ENCODE measurements at places on chromosomes 1 and 21.
A peak's percentile ranks its signal among the peaks of the same experiment; 100 is the strongest.

- DNase-seq = no peak
Observed at GRCh38 chr1:43569175-43569574, 38.5 kb downstream of the PTPRF start.

GRCh38 chr1:222168621-222169020 lies 379.3 kb downstream of the HHIPL2 start:
- DNase-seq = no peak

GRCh38 chr1:8147956-8148355 lies 121.8 kb upstream of the ERRFI1 start:
- no peak for DNase-seq

GRCh38 chr1:150612014-150612345 lies 17.4 kb downstream of the ENSA start:
- DNase-seq = no peak

GRCh38 chr1:1988061-1988945 lies 15.3 kb downstream of the CFAP74 start:
- no peak for DNase-seq

- DNase-seq = no peak
Observed at GRCh38 chr1:980137-980571, 1.7 kb downstream of the PERM1 start.

- DNase-seq = no peak
Observed at GRCh38 chr1:41918450-41919043, at the start of gene HIVEP3. Gene HIVEP3, minus strand, starts transcription at chr1:41918922.

DNA sequence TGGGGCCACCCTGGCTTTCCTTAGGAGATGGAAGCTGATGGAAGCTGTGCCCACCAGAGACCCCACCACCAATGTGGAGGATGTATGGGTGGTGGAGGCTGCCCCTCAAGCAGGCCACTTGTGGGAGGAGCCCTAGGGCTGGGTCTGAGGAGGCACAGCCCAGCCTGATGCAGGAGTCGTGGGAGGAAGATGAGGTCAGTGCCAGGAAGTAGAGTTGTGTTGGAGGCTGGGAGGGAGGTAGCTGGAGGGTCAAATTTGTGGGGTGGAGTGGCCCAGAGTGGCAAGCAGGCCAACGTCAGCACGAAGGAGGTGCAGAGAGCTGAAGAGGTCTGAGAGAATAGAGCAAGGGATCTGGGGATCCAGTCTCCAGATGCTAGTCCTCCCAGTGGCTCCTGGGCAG lies 119.0 kb upstream of the USP24 start:
- DNase-seq = no peak

- no peak for DNase-seq
Observed at GRCh38 chr1:49106445-49106844, 329.8 kb upstream of the BEND5 start.

GRCh38 chr1:246595146-246595545 lies 28.9 kb downstream of the CNST start:
- no peak for DNase-seq

- no peak for DNase-seq
Observed at GRCh38 chr1:193448682-193449461, 262.5 kb upstream of the B3GALT2 start.

GRCh38 chr1:174153825-174154107 lies 5.6 kb upstream of the RABGAP1L start:
- no peak for DNase-seq

GRCh38 chr1:109277434-109278204 lies 5.3 kb downstream of the PSRC1 start:
- DNase-seq = no peak

DNA sequence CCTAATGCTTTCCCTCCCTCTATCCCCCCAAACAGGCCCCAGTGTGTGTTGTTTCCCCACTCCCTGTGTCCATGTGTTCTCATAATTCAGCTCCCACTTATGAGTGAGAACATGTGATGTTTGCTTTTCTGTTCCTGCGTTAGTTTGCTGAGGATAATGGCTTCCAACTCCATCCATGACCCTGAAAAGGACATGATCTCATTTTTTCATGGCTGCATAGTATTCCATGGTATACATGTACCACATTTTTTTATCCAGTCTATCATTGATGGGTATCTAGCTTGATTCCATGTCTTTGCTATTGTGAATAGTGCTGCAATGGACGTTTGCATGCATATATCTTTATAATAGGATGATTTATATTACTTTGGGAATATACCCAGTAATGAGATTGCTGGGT lies 8.7 kb downstream of the PRSS38 start:
- DNase-seq = no peak

DNA sequence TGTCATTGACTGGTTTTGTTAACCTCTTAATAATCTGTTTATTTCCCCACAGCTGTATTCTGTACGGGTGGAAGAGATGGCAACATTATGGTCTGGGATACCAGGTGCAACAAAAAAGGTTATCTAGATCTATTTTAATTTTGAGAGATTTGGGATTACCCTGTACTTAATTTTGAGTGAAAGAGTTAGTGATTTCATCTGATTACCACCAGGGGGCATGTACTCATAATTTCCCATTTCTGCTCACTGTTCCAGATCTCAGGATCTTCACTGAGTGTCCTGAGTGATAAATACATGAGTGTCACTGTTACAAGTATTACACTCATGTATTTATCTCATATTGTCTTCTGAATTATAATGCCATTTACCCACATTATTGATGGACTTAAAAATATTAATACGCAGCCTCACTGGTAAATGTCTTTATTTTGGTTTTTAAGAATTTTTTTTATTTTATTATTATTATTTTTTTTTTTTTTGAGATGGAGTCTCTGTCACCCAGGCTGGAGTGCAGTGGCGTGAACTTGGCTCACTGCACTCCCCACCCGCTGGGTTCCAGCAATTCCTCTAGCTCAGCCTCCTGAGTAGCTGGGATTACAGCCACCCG lies 27.4 kb downstream of the DTL start:
- DNase-seq = no peak

DNA sequence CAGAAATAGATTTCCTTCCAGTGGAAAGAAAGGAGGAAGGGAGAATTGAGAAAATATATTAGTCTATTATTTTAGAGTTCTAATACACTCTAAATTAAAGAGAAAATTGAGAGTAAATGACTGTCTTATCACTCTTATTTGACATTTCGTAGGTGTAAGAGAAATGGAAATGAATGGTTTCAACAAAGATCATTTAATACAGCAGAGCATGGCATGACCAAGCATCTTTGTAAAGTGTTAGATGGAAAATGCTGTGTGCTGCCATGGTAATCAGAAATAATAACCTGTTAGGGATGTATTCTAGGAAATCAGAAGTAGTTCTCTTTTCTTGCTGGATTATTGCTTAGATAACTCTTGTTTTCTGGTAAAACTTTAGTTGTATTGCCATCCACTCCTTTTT lies 90.9 kb downstream of the GIPC2 start:
- no peak for DNase-seq

GRCh38 chr1:18142471-18142870 lies 34.9 kb downstream of the IGSF21 start:
- no peak for DNase-seq

- no peak for DNase-seq
Observed at GRCh38 chr1:27505420-27505680, 15.4 kb upstream of the WASF2 start.

DNA sequence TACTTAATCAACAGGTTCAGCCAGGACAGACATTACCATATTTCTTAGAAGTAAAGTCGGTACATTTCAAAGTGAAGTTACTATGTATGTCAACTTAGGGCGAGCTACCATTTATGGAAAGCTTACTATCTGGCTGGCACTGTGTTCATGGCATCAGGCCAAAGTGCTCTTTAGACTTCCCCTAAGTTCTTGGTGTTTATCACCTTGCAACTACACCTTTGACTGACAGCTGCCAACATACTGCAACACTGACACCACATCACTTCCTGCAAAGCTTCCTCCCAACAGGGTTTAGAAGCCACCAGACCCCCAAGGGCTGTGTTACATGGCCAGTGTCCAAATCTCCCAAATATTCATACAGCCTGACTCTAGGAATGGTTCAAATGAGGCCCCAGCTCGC lies 61.0 kb downstream of the TIAM1 start:
- DNase-seq = no peak

DNA sequence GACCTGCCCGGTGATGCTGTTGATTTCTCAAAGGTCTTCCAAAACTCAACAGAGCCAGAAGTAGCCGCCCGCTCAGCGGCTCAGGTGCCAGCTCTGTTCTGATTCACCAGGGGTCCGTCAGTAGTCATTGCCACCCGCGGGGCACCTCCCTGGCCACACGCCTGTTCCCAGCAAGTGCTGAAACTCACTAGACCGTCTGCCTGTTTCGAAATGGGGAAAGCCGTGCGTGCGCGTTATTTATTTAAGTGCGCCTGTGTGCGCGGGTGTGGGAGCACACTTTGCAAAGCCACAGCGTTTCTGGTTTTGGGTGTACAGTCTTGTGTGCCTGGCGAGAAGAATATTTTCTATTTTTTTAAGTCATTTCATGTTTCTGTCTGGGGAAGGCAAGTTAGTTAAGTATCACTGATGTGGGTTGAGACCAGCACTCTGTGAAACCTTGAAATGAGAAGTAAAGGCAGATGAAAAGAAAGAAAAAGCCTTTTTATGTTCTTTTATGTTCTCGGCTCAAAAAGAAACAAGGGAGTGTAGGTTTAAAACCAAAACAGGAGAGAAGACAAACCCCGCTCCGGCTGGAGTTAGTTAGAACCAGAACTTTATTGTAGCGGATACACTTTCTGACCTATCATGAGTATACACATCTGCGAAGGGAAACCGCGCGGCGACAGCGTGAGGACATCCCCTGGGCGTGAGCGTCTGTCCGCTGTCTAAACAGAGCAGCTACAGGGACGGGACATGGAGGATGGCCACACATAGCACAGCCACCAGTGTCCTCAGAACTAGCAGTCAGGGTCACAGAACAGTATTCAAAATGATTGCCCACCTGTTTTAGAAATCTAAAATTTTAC lies 77.1 kb downstream of the PIK3CD start:
- no peak for DNase-seq

DNA sequence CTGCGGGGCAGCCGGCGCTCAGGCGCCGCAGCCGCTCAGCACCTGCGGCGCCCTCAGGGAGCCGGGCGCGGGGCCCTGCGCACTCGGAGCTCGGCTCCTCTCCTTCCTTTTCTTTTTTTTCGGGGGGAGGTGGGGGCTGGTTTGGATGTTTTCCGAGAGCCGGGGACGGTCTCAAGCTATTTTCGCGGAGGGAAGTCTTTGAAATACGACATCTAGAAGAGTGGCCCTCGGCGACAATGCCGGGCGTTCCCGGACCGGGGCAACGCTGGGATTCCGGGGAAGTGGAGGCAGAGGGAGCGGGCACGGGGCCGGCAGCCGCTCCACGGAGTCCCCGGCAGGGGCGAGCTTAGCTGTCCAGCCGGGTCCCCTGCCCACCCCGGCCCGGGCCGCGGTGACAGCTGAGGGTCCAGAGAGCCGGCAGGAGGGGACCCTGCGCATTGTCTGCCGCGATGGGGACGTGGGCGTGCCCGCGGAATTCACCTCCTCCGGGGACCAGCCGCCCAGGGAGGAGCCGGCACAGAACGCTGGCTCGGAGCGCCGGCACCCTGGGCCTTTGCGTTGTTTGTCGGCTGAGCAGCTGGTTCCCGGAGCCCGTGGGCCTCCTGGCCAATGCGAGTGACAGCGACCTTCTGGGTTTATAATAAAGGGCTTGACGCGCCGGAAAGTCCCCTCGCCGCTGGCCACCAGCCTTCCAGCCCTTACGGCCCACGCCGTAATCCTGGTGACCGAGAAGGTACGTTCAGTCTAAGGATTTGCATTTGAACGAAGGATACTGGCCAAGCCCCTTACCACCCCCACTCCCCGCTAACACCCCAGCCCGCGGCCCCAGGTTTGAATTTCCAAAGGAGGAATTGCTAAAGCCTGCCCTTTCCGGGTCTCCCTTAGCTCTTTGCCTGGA lies 582 bp downstream of the SLC37A1 start:
- peak; percentile 29 for DNase-seq

- no peak for DNase-seq
Observed at GRCh38 chr1:235105051-235106043, 23.3 kb downstream of the TOMM20 start.

GRCh38 chr1:242623119-242623518 lies 98.6 kb upstream of the PLD5 start:
- no peak for DNase-seq

- no peak for DNase-seq
Observed at GRCh38 chr1:177490036-177490639, 319.4 kb downstream of the BRINP2 start.

- no peak for DNase-seq
Observed at GRCh38 chr1:53561503-53562105, 102.4 kb downstream of the DMRTB1 start.

DNA sequence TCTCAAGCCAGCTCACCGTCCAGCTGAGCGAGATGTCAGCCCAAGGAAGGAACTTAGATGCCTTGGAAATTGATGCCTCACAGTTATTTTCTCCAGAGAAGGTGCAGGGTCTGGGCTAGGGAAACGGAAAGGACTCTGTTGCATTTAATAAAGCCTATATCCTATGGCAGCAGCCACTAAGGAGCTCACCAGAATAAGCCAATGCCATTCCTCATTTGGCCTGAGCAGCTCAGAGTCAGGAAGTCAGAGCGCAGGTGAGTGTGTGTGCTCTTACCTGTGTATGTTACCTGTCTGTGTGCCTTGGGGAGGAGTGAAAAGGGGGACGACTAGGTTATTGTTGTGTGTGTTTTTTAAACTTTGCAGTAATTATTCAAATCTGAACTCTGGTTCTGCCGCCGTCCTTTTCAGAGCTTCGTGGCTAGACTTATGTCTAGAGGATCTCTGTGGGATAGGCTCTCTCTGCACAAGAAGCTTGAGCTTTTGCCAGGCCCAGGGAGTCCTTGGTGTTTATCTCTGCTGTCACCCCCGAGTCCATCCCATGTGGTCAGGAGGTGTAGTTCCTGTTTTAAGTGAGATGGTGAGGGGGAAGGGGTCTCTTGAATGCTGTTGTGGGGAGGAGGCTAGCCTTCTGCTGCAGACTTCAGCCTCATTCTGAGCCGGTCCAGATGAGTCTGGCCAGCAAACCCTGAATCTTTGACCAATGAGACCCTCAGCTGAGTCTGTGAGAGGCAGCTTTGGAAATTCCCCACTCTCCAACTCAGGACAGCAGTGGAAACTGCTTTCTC lies 2.4 kb downstream of the TMCC2 start:
- DNase-seq = no peak

- DNase-seq = no peak
Observed at GRCh38 chr1:69421286-69421685, 146.4 kb upstream of the LRRC7 start.

- no peak for DNase-seq
Observed at GRCh38 chr1:193700710-193701355, 514.4 kb upstream of the B3GALT2 start.

Data from activated gamma-delta T cell (primary cell).